Ecto neural progenitor cell (in vitro differentiated cells): ENCODE measurements at places on chromosomes 7 and 10.

DNA sequence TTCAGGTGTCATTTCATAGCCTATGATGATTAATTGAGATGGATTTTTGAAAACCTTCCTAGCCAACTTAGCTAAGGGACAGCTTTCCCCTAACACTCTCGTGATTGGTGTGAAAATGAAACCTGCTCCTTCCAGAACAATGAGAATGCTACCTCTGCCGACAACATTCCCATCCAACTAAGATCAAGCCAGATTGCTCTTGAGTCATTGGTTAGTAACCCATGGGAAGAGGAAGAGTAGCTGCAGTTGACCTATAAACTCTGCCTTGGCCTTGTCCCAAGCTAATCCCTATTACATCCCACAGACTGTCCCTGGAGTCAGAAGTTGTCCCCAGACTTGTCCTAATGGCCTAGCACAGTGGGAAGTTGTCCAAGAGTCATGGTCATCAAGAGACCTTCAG, 80.5 kb upstream of the SVIL start:
- DNase-seq = no peak

GRCh38 chr7:21238400-21239116, 189.3 kb upstream of the SP4 start:
- DNase-seq = no peak

GRCh38 chr7:13751766-13752165, 237.7 kb downstream of the ETV1 start:
- DNase-seq = no peak

- no peak for DNase-seq
Observed at GRCh38 chr10:97648562-97649404, 8.3 kb downstream of the PI4K2A start.

DNA sequence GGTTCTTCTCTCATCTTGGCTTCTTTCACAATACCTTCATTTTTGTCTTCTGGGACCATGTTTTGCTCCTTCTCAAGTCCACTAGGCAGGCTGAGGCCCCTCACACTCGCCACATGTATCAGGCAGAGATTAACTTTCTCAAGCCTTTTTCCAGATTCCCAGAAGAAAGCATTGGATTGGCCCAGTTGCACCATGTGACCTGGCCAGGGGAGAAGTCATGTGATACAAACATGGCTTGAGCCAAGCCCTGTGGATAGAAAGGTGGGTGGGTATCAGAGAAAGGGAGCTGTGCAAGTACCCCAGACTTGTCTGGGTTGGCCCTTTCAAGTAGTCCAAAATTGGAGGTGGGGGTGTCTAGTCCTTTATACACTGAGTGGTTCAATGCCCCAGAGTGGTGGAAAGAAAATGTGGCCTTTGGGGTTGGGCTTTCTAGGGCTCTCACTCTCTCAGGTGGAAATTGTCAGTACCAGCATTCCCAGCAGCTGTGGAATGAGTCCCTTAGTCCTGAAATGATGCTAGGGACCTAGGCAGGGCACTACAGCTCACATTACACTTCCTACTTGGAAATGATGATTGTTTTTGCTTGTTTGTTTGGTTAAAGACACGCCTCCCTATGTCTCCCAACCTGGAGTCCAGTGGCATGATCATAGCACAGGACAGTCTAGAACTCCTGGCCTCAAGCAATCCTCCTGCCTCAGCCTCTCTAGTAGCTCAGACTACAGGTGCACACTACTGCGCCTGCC, 36.9 kb upstream of the C10orf67 start:
- DNase-seq = no peak
